ENCODE measurements at places on chromosomes 3 and 15. TPM values are rescaled to one million over a fixed set of nuclear protein-coding genes. Genes with fewer than 3 reads are reported as not detected.

TRMT10C gene
- polyA plus RNA-seq, result 44.5 TPM

PAK6 gene
- polyA plus RNA-seq, result 5.5 TPM

CELSR3 gene
- polyA plus RNA-seq, result 0.74 TPM

CPNE9 gene
- 0.10 TPM for polyA plus RNA-seq

THBS1 gene
- 167 TPM for polyA plus RNA-seq

NGLY1 gene
- 43.2 TPM for polyA plus RNA-seq

EAF2 gene
- 9.4 TPM for polyA plus RNA-seq

UCN2 gene
- polyA plus RNA-seq, result 0.19 TPM

ZNF385D gene
- 16.3 TPM for polyA plus RNA-seq

CLDN16 gene
- 51.8 TPM for polyA plus RNA-seq

GOLGA8T gene
- not detected for polyA plus RNA-seq

RAD51 gene
- 13.3 TPM for polyA plus RNA-seq

CLRN1 gene
- polyA plus RNA-seq, result not detected

CHRNB4 gene
- 3.1 TPM for polyA plus RNA-seq

SUCLG2 gene
- 101 TPM for polyA plus RNA-seq

CDHR4 gene
- polyA plus RNA-seq, result not detected

ATP13A3 gene
- polyA plus RNA-seq, result 117 TPM

IL12A gene
- polyA plus RNA-seq, result 0.85 TPM

BHLHE40 gene
- polyA plus RNA-seq, result 22.8 TPM

FRMD5 gene
- 0.76 TPM for polyA plus RNA-seq

MESP1 gene
- polyA plus RNA-seq, result 0.43 TPM

CFAP20DC gene
- polyA plus RNA-seq, result 4.2 TPM

EOMES gene
- polyA plus RNA-seq, result 0.13 TPM

ACTC1 gene
- 9.6 TPM for polyA plus RNA-seq

SPINK8 gene
- not detected for polyA plus RNA-seq

IGDCC3 gene
- polyA plus RNA-seq, result 6.1 TPM

ERICH6 gene
- 0.50 TPM for polyA plus RNA-seq

CIDEC gene
- polyA plus RNA-seq, result 0.14 TPM

ALDH1A2 gene
- polyA plus RNA-seq, result 287 TPM

DPPA2 gene
- polyA plus RNA-seq, result 0.76 TPM

ONECUT1 gene
- polyA plus RNA-seq, result not detected

Data from right renal cortex interstitium (tissue), 3 donors.